ENCODE measurements at places on chromosomes 13 and 19.
A peak's percentile ranks its signal among the peaks of the same experiment; 100 is the strongest.

DNA sequence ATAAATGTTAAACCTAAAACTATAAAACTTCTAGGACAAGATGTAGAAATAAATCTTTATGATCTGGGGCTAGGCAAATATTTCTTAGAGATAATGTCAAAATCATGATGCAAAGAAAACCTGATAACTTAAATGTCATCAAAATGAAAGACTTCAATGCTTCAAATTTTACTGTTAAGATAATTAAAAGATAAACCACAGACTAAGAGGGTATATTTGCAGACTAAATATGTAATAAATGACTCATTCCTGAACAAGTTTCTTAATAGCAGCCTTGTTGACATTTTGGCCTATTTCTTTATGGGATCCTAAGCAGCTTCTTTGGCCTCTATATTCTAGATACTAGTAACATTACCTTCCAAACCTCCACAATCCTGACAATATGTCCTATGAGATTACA lies 2878.3 kb upstream of the PCDH20 start:
- no peak for DNase-seq

DNA sequence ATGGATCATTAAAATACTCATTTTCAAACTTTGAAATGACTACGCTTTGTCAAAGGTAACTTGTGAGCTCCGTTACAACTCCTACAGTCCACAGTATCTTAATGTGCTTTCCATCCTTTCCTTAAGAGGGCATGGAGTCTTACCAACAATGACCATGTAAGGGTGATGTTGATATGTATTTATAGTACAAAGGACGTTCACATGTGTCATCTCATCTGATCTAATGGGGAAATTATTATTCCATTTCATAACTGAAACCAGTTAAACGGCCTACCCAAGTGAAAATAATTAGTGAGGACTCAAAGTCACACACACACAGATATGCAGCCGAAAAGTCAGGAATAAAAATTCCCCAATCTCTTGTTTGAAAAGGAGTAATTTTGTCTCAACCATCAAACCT lies 9.6 kb downstream of the USP12 start:
- DNase-seq, result no peak

DNA sequence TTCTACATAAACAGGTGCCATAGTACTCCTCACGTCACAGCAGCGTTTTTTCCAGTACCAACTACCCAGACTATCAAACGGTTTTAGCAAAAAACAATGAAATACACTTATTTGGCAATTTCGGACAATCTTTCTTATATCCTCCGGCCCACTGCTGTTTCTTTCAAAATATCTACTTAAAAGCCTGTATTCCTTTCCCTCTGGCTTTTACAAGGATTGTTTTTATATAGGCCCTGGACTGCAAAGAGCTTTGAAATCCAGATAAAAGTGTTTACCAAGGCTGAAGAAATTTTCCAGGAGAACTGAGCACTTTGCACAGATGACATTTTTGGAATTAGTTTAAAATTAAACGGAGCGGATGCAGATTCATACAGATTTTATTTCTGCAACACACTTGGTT lies 255.9 kb upstream of the STARD13 start:
- DNase-seq, result no peak

- DNase-seq, result no peak
Observed at GRCh38 chr13:67106502-67107057, 123.6 kb downstream of the PCDH9 start.

GRCh38 chr13:45713721-45714120 lies 11.6 kb downstream of the CBY2 start:
- no peak for DNase-seq

DNA sequence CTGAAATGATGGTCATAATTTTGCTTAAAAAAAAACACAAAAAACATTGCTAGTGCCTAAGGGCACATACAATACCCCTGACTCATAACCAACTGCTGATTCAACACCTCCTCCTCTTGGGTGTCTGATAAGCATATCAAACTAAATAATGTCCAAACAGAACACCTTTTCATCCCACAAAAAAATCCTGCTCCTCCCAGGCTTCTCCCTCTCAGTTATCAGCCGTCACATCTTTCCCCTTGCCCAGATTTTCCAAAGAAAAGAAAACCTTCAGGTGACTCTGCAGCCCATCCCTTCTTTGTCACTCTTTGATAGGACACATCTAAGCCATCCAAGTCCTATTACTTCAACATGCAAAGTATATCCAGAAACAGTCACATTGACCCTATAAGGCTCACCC lies 46.9 kb downstream of the ABCC4 start:
- no peak for DNase-seq

GRCh38 chr13:79307433-79307861 lies 98.6 kb downstream of the RBM26 start:
- DNase-seq, result no peak

- no peak for DNase-seq
Observed at GRCh38 chr13:48738311-48738710, 84.6 kb downstream of the CYSLTR2 start.

- no peak for DNase-seq
Observed at GRCh38 chr13:44052780-44053184, 173.1 kb downstream of the LACC1 start.

- DNase-seq, result no peak
Observed at GRCh38 chr13:40920826-40921225, 98.3 kb downstream of the ELF1 start.

DNA sequence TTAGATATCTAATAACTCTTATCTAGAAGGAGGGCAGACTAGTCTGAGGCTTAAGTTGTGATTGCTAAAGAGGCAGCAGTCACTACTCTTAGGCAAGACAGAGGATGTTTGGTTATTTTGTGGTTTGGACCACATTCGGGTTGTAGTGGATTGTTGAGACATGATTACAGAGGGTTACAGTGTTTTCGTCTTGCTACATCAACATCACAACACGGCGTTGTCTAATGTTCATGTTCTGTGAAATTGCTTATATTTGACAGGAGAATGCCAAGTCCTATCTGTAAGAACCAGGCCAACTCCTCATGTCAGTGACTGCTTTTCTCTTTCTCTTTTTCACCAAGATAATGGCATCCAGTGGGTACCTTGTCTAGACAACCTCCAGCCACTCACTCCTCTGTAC lies 16.8 kb upstream of the TM9SF2 start:
- no peak for DNase-seq

DNA sequence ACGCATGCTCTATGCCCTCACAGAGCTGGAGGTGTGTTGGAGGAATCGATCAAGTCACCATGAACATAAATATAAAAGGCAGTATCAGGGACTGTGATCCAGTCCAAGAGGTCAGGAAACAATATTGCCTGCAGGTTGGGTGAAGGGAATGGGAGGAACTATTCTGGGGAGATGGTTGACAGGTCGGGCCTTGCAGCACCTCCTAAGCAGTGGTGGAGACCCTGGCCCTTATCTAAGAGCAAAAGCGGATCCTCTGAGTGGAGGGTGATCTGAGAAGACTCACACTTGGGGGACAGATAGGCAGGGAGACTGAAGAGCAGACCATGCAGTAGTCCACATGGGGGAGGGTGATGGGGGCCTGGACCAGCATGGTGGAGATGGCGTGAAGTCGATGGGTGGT lies 213.5 kb downstream of the SLC7A1 start:
- DNase-seq, result no peak

DNA sequence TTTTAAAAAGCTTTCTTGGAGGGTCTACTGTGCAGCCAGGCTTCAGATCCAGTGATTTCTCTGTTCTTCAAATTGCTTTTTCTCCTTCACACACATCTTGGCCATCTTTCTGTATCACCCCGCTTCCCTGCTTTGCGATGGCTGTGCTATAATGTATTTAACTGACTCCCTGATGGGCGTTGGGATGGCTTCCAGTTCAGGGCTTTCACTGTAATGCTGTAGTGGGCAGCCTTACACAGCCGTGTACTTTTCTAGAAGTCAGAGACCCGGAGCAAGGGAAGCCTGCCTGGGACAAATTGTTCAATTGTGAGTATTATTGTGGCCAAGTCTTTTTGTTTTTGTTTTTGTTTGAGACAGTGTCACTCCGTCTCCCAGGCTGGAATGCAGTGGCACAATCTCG lies 19.4 kb upstream of the PAK4 start:
- DNase-seq, result no peak

GRCh38 chr19:10911579-10912363 lies 16.7 kb downstream of the YIPF2 start:
- DNase-seq, result no peak

DNA sequence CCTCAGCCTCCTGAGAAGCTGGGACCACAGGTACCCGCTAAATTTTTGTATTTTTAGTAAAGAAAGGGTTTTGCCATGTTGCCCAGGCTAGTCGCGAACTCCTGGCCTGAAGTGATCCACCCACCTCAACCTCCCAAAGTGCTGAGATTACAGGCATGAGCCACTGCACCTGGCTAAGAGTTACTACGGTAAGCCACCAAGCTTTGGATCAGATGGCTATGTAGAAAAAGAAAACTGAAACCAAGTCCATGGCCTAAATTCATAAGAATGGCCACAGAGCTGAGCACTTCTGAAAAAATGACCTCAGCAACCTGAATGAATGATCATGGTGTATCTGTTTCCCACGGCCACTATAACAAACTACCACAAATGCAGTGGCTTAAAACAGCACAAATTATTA lies 9.4 kb downstream of the OPA3 start:
- DNase-seq, result no peak

DNA sequence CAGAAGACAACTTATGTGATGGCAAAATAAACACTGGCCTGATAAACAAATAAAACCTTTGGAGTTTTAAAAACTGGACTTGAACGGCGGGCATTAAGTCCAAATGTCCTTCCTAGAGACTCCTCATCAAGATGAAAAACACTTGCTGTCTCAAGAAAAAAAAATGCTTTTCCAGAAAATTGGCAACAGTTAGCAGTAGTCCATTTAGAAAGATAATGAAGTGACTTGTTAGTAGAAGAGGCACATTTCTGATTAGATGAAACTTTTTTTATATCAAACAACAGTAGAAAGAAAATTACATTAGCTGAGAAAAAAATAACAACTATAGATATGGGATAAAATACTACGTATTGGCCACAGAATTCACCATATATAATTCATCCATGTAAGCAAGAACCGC lies 1750.7 kb upstream of the PCDH20 start:
- DNase-seq, result no peak

GRCh38 chr13:78841358-78841963 lies 182.5 kb upstream of the OBI1 start:
- DNase-seq, result no peak

DNA sequence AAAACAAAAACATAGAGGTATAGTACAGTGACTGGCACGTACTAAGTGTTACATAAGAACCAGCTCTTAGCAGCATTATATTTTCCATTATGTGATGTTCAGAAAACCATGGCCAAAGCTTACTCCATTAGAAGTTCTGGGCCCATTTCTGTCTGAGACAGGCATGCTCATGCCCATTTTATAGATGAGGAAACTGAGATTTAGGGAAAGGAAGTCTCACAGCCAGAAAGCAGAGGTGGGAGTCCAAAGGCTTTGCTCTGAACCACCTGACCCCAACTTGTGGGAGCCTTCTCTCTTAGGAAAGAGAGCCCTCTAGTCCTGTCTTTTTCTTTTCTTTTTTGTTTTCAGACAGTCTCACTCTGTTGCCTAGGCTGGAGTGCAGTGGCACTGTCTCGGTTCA lies 2.3 kb downstream of the AP2S1 start:
- DNase-seq, result no peak

- DNase-seq, result no peak
Observed at GRCh38 chr13:21701460-21701859, 30.6 kb downstream of the FGF9 start.

GRCh38 chr13:51534041-51534817 lies 50.0 kb upstream of the WDFY2 start:
- no peak for DNase-seq

DNA sequence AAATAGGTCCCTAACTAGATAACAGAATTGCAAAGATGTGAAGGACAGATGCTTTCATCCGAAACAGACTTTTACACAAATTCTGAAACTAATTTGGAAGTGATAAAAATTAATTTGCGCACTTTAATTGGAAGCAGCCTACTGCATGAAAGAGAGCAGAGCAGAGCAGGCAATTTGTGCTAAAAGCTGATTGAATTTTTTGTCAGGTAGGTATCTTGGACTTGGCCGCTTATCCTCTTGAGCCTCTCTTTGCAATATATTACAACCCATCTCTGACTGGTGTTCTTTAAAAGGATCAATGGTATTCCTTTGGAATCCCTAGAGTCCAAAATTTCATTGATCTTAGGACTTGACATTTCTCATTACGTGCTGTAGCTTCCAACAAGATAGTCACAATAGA lies 183.3 kb upstream of the MAB21L1 start:
- no peak for DNase-seq

- no peak for DNase-seq
Observed at GRCh38 chr13:48155848-48156247, 60.9 kb upstream of the MED4 start.

DNA sequence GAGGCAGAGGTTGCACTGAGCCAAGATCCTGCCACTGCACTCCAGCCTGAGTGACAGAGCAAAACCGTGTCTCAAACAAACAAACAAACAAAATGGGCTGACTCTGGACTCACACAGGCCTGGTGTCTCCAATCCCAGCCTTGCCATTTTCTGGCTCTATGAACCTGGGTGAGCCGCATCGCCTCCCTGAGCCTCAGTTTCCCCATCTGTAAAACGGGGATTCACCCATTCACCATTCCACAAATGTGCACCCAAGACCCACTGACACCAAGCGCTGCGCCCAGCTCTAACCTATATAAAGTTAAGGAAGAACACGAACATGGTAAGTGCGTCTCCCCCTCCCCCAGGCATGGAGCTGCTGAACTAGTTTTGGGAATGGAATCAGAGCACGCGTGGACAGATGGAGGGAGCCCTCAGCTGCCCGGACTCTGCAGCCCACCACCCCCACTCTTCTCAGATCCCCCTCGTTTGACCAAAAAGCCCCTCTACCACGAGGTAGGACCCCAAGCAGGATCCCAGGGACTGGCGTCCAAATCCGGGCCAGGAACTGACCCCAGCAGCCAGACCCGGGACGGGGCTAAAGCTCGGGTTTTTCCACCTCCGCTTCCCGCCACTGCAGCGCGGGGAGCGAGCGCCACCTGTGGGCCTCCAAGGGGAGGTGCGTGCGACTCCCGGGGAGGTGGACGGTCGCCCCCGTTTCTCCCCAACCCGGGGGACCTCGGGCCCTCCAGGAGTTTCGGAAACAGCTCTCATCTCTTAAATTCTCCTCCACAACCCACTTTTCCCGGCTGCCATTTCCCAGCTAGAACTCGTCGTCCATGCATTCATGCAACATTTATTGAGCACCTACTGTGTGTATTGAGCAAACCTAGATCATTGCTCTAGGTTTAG lies 33.0 kb upstream of the ADGRE5 start:
- peak; percentile 17 for DNase-seq

GRCh38 chr19:57233207-57233606 lies 2.4 kb downstream of the AURKC start:
- no peak for DNase-seq

DNA sequence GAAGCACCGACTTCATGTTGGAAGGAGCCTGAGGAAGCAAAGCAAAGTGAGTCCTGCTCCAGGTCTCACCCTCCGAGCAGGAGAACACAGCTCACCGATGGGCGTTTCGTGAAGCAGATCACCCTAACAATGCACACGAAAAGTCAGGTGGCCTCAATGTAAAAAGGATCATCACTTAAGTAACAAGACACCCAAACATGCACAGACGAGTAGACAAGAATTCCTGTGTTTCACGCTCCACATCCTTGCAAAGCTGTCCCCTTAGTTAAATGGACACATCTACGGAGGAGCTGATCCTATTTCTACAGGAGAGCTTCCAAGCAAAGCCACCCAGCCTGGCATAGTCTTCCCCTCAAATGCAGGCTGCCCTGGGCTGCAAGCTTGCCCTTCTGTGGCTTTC lies 66.2 kb downstream of the SLC15A1 start:
- DNase-seq, result no peak

GRCh38 chr13:32086366-32086765 lies 54.8 kb downstream of the FRY start:
- DNase-seq, result no peak
